ENCODE measurements at places on chromosomes 12 and 14.
A peak's percentile ranks its signal among the peaks of the same experiment; 100 is the strongest.

GRCh38 chr14:39368261-39368959 lies 63.8 kb downstream of the FBXO33 start:
- DNase-seq = peak; percentile 44

GRCh38 chr12:65200007-65200665 lies 30.8 kb downstream of the LEMD3 start:
- no peak for DNase-seq

- no peak for DNase-seq
Observed at GRCh38 chr12:106234449-106234848, 13.4 kb downstream of the CKAP4 start.

- DNase-seq = no peak
Observed at GRCh38 chr12:12051668-12052067, 19.1 kb upstream of the BCL2L14 start.

GRCh38 chr12:39920222-39920621 lies 185.7 kb downstream of the SLC2A13 start:
- DNase-seq = no peak

GRCh38 chr12:56933826-56934625 lies at the start of gene SDR9C7:
Gene SDR9C7 (minus strand): TSS chr12:56934408. CDS start chr12:56934261, 147 bp downstream.
- no peak for DNase-seq

DNA sequence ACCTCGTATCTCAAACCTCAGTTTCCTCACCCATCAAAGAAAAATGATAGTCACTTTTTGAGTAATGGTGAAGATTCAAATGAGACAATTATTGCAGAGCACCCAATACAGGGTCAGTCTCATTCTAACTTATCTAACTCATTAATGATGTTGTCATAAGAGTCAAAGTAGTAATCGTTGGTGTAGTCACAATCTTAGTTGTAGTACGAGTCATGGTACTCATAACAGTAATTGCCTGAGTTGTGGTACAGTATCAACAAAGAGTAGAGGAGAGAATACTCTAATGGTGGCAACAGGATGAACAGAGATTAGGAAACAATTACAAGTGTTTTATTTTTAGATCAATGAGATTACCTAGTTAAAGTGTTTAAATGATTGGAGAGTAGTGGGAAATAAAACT lies 93.6 kb upstream of the TMTC2 start:
- no peak for DNase-seq

- no peak for DNase-seq
Observed at GRCh38 chr12:47617476-47617875, 88.4 kb downstream of the RPAP3 start.

GRCh38 chr12:12511021-12511783 lies 51.5 kb downstream of the DUSP16 start:
- DNase-seq = no peak

DNA sequence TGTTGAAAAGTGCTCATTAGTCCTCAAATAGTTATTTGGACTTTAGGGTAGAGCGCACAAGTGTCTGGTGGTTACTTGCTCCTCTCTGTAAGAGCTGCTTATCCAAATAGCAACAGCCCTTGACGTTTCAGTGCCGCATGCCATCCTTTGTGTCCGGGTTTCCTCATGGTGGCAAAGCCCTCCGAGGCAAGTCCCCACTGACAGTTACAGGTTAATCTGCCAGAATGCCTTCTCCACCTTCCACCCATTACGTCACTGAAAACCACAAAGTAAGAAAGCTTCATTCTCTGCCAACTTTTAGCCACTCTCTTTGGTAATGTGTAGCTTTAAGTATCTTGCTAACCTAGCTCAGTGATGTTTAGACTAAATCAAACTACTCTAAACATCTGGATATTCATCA lies 78.6 kb downstream of the POLR3B start:
- no peak for DNase-seq

DNA sequence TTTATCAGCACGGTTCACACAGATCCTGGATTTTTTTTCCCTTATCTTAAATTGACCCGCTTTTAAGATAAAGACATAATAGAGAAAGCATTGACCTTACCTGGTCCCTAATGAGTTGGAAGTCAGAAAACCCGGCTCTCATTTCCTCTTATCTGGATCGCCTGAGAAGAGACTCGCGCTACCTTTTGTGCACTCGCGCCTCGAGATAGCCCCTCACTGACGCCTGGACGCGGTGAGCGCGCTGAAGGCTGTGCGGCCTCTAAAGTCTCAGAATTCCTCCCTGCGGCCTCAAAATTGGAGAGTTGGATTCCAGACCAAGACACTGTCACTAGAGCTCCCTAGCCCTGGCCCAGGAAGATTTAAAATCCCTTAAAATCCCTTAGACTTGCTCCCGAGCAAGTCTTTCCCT lies 7.0 kb downstream of the NKX2-1 start:
- DNase-seq = no peak

GRCh38 chr12:103783744-103784664 lies 57.0 kb downstream of the NT5DC3 start:
- no peak for DNase-seq

- DNase-seq = no peak
Observed at GRCh38 chr14:76882651-76883050, 56.4 kb downstream of the LRRC74A start.

DNA sequence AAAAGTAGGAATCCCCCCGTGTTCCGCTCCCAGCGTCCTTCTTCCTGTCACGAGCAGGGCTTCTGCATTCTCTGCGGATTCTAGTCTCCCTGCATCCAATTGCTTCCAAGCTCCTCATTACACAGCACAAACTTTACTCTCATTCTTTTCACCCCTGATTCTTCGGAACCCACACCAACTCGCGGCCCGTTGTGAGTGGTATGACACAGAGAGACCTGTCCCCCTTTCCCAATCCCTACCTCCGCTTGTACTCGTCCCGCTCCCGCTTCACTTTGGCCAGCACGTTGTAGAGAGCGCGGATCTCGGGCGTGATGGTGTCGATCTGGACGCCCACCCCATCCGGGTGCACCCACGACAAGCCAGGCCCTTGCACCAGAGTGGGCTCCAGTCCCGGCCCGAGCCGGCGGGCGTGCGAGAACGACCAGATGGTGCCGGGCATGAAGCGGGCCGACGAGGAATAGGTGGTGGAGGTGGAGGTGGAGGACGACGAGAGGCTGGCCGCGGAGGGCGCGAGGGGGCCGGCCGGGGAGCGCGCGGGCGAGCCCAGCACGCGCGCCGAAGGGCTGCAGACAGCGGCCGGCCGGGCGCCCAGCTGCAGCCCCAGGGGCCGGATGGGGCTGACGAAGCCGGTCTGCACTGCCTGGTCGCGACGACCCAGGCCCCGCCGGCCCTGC lies 687 bp downstream of the IFFO1 start:
- no peak for DNase-seq

DNA sequence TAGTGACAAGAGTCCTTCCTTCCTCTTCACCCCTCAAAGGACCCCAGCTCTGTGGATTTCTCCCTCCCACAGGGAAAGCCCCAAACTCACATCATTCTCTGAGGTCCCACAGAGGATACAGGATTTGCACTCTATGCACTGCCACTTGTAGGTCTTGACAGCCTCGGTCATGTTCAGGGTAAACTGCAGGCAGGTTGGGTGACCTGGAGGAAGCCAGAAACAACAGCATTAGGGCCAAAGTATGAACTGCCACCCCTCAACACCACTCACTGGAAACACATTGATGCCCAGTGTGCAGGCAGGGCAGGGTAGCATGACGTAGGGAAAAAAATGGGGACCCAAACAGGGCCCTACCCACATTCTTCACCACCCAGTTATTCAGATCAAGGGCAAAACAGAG lies 264.4 kb downstream of the DPF3 start:
- no peak for DNase-seq

DNA sequence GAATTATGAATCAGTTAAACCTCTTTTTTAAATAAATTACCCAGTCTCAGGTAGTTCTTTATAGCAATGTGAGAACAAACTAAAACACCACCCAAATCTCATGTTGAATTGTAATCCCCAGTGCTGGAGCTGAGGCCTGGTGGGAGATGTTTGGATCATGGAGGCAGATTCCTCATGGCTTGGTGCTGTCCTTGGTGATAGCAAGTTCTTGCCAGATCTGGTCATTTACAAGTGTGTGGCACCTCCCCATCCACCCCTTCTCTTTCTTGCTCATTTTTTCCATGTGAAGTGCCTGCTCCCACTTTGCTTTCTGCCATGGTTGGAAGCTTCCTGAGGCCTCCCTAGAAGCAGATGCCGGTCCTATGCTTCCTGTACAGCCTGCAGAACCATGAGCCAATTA lies 102.1 kb upstream of the ANO4 start:
- no peak for DNase-seq

GRCh38 chr12:107091989-107092641 lies 1.2 kb downstream of the CRY1 start:
- peak; percentile 25 for DNase-seq

DNA sequence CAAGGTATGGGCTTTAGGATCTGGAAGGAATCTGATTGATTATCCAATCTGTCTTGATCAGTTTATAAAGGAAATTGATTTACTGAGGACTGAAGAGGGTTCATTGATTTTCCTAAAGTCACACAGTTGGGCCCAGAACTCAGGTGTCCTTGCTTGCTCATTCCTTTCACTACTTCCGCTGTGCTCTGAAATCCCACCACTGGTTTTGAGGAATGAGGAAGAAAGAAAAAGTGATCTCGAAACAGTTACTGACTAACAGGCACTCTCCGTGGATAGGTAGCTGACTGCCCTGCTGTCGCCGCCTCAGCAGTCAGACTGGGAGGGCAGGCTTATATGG lies at the start of gene FITM1:
Gene FITM1, plus strand, starts transcription at position 280 of the 337 bp plus-strand sequence. CDS start 905 bp downstream, outside the sequence.
- DNase-seq = no peak
